ELR (cell line): ENCODE measurements at places on chromosomes 3 and 15.

- DNase-seq, result no peak
Observed at GRCh38 chr15:40281057-40281800, 1.6 kb downstream of the ANKRD63 start.

DNA sequence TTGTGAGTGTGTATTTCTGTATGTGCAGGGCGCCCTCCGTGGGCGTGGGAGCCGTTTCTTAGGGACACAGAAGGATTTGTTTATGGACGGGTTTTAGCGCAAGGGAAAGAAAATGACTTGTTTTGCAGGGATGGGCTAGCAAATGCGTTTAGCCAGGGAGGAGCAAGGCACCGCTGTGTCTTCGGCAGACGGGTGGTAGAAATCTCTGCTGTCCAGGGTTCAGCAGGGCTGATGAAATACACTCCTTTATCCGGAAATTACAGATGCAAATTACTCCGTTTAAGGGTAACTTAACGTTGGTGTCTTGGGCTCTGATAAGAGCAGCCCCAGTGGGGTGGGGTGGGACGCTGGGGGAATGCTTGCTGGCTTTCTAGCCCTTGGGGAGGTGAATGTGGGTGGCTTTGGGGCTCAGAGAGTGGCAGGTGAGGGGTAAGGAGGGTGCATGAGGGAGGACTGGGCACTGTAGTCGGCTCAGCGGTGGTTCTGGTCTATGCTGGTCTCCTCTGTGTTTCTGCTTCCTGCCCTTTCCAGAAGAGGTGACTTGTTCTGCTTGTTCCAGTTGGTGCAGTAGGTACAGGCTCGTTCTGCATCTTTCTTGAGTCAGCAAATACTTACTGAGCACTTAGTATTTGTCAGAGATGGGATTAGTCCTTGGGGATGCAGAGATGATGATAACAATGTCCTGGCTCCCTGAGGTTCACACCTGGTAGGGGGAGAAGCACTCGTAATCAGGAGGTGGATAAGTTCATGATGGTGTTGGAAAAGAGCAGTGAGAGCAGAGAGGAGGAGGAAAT lies 954 bp downstream of the SV2B start:
- no peak for DNase-seq

GRCh38 chr15:77682564-77682963 lies 49.9 kb upstream of the LINGO1 start:
- no peak for DNase-seq

DNA sequence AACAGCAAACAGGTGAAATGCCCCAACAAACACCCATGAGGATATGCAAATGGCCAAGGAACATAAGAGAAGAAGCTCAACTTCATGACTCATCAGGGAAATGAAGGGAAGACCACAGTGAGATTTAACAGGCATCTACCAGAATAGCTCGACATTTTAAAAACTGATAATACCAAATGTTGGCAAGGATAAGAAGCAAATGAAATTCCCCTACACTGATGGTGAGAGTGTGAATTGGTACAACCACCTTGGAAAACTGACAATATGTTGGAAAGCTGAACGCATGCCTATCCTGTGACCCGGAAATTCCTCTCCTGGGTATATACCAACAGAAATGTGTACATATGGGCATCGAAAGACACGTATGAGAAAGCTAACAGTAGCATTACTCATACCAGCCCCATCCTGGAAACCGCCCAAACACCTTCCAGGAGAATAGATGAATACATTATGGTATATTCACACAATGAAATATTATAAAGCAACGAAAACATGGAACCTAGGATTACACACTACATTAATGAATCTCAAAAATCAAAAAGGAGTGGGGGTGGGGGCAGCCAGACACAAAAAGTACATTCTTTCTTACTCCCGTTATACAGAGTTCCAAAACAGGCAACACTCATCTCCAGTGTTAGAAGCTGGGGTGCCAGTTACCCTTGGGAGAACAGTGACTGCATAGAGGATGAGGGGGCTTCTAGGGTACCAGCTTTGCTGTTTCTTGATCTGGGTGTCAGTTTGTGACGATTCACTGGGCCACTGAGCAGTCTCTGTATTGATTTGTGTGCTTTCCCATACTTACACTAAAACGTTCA lies 16.9 kb downstream of the RFTN1 start:
- DNase-seq, result peak; percentile 84

DNA sequence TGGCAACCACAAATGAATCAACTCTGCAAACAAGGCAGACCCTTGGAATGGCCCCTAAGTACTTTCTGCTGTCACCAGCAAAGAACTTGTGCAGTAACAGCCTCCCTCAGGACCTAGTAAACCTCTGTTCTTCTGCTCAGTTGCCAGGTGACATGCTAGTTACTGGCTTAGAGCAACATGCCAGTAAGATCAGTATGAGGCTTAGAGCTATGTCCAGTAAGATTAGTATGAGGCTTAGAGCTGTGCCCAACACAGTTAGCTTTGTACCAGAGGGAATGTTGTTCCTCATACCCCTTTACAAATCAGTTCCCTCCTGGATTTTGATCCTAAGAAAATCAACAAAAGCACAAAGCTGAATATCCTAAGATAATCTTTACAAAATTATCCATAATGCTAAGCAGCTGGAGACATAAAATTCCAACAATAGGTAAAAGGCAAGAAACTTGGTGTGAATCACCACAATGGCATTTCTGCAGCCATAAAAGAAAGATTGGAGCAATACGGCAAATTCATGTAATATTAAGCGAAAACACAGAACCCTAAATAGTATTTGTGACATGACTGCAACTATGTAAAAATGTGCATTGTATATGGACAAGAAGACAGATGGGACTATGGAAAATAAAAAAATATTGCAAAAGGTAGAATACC lies 107.3 kb upstream of the LPP start:
- peak; percentile 45 for DNase-seq

GRCh38 chr3:171548917-171549316 lies 88.7 kb upstream of the TNIK start:
- DNase-seq, result no peak

DNA sequence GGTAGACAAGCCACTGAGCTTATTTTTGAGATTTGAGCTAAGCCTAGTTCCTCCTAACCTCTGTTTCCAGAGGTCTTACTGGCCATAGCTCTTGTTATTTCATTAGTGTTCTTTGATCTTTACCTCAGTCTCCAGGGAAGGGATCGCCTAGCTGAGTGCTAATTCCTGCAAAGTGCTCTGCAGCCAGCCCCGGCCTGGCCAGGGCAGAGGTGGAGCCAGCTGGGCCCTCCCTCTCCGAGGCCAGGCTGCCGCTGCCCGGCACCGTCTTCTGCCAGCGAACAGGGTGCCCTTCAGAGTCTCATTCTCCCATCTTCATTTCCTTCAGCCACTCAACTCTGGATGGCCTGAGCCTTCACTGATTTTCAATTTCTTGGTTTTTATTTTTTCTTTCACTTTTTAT lies 19.7 kb downstream of the FAN1 start:
- no peak for DNase-seq
